Transverse colon (tissue), 4 donors: ENCODE measurements at places on chromosomes 6 and 20. TPM values are rescaled to one million over a fixed set of nuclear protein-coding genes. Genes with fewer than 3 reads are reported as not detected.

BPIFA1 gene
- not detected for total RNA-seq

ETV7 gene
- total RNA-seq, result 2.2 TPM

SGK2 gene
- 125 TPM for total RNA-seq

TP53TG5 gene
- not detected for total RNA-seq

- no peak overlapping the region for H3K4me3 ChIP-seq
- no peak overlapping the region for H3K27ac ChIP-seq
- DNase-seq, result no peak
- no peaks in the 10 kb centered on the region for H3K36me3 ChIP-seq
Measured at GRCh38 chr20:18984238-18985200, 170.9 kb downstream of the SCP2D1 start.

DNA sequence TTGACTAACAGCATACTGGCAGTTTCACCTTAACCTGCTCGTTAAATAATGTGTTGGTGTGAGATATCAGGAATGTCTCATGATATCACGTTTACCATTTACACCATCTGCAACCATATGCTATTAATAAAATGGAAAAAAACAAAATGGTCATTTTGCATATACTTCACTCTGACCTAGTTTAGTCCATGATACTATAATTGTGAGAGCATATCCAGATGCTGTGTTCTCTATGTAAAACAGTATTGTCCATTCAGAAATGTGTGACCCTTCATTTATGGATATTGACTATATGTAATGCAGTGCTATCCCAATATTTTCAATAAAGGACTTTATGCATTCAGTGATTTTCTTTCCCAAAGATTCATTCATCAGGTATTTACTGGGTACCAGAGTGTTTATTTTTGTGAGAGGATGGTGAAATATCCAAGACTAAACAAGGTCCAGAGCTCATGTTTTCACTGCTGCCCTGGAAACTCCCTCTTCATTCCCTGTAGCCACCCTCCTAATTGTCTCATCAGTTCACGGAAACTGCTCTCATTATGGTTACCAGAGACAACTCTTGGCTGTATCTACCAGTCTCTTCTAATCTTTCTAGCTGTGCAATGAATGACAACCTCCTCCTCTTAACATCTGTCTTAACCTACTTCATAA, 25.7 kb upstream of the HINT3 start:
- no peak overlapping the region for H3K4me3 ChIP-seq
- H3K4me1 ChIP-seq, result no peaks in the 10 kb centered on the region
- no peak overlapping the region for H3K27ac ChIP-seq
- no peaks in the 10 kb centered on the region for H3K27me3 ChIP-seq
- DNase-seq, result no peak

GRCh38 chr6:109139109-109139508, 43.8 kb downstream of the CEP57L1 start:
- no peak overlapping the region for H3K27ac ChIP-seq
- no peak overlapping the region for H3K4me3 ChIP-seq
- H3K4me1 ChIP-seq, result no peaks in the 10 kb centered on the region
- no peaks in the 10 kb centered on the region for H3K36me3 ChIP-seq
- DNase-seq, result no peak
- no peaks in the 10 kb centered on the region for H3K27me3 ChIP-seq

GRCh38 chr6:1372690-1373089, 16.7 kb upstream of the FOXF2 start:
- no peak overlapping the region for H3K27ac ChIP-seq
- no peak overlapping the region for H3K4me3 ChIP-seq
- no peaks in the 10 kb centered on the region for H3K36me3 ChIP-seq
- peaks cover 71% of the 10 kb centered on the region for H3K27me3 ChIP-seq
- no peak for DNase-seq
- no peaks in the 10 kb centered on the region for H3K4me1 ChIP-seq

- no peak for DNase-seq
- H3K27me3 ChIP-seq, result peaks cover 18% of the 10 kb centered on the region
- H3K4me1 ChIP-seq, result no peaks in the 10 kb centered on the region
- no peak overlapping the region for H3K27ac ChIP-seq
- H3K4me3 ChIP-seq, result no peak overlapping the region
- H3K36me3 ChIP-seq, result no peaks in the 10 kb centered on the region
Measured at GRCh38 chr20:24211972-24212371, 223.4 kb upstream of the GGTLC1 start.

GRCh38 chr6:139853302-139853992, 479.0 kb upstream of the CITED2 start:
- no peaks in the 10 kb centered on the region for H3K36me3 ChIP-seq
- H3K27ac ChIP-seq, result peak overlapping the region; percentile 77

DNA sequence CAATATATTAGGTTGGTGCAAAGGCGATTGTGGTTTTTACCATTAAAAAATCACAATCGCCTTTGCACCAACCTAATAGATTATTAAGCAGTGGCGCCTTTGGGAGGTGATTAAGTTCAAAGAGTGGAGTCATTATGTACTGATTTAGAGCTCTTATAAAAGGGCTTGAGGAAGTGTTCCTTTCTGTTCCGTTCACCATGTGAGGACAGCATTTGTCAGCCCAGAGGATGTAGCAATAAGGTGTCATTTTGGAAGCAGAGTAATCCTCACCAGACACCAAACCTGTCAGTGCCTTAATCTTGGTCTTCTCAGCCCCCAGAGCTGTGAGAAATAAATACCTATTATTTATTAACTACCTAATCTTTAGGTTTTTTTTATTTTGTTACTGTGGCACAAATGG, 542.1 kb upstream of the MAN1A1 start:
- no peaks in the 10 kb centered on the region for H3K4me1 ChIP-seq
- H3K27ac ChIP-seq, result no peak overlapping the region
- H3K27me3 ChIP-seq, result no peaks in the 10 kb centered on the region
- DNase-seq, result no peak
- no peak overlapping the region for H3K4me3 ChIP-seq
- H3K36me3 ChIP-seq, result no peaks in the 10 kb centered on the region

GRCh38 chr6:32178547-32179440, 589 bp downstream of the RNF5 start:
- H3K27me3 ChIP-seq, result no peaks in the 10 kb centered on the region
- no peaks in the 10 kb centered on the region for H3K36me3 ChIP-seq
- peak overlapping the region; percentile 94 for H3K27ac ChIP-seq
- H3K4me3 ChIP-seq, result peak overlapping the region; percentile 91

KLHDC3 gene
- total RNA-seq, result 54.6 TPM

STMND1 gene
- total RNA-seq, result 1.1 TPM

CST7 gene
- not detected for total RNA-seq

OR2B6 gene
- not detected for total RNA-seq

GRCh38 chr6:75128878-75129570, 76.8 kb downstream of the COL12A1 start:
- H3K4me3 ChIP-seq, result no peak overlapping the region
- no peak for DNase-seq
- no peak overlapping the region for H3K27ac ChIP-seq

DNA sequence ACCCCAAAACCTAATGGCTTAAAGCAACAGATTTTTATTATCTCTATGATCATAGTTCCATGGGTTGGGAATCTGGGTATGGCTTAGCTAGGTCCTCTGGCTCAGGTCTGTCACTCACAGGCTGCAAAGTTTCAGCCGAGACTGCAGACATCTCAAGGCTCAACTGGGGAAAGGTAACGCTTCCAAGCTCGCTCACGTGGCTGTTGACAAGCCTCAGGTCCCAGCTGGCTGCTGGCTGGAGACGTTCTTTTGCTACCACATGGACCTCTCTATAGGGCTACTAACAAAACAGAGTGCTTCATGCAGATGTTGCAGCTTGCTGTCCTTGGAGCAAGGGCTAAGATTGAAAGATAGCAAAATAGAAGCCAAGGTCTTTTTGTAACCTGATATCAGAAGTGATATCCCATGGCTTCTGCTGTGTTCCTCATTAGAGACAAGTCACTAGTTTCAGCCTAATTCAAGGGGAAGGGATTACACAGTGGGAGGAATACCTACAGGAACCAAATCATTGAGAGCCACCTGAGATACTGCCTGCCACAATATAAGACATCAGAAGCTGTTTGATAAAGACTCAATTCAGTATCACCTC, 6.6 kb downstream of the HTR1E start:
- no peak overlapping the region for H3K4me3 ChIP-seq
- H3K27me3 ChIP-seq, result peaks cover under 1% of the 10 kb centered on the region
- no peak for DNase-seq
- no peaks in the 10 kb centered on the region for H3K4me1 ChIP-seq
- no peak overlapping the region for H3K27ac ChIP-seq

CST1 gene
- total RNA-seq, result not detected

OTOR gene
- total RNA-seq, result not detected

- H3K4me1 ChIP-seq, result no peaks in the 10 kb centered on the region
- no peaks in the 10 kb centered on the region for H3K36me3 ChIP-seq
- H3K27me3 ChIP-seq, result no peaks in the 10 kb centered on the region
- H3K27ac ChIP-seq, result no peak overlapping the region
- no peak overlapping the region for H3K4me3 ChIP-seq
Measured at GRCh38 chr6:80183019-80183795, 76.7 kb downstream of the BCKDHB start.

DNA sequence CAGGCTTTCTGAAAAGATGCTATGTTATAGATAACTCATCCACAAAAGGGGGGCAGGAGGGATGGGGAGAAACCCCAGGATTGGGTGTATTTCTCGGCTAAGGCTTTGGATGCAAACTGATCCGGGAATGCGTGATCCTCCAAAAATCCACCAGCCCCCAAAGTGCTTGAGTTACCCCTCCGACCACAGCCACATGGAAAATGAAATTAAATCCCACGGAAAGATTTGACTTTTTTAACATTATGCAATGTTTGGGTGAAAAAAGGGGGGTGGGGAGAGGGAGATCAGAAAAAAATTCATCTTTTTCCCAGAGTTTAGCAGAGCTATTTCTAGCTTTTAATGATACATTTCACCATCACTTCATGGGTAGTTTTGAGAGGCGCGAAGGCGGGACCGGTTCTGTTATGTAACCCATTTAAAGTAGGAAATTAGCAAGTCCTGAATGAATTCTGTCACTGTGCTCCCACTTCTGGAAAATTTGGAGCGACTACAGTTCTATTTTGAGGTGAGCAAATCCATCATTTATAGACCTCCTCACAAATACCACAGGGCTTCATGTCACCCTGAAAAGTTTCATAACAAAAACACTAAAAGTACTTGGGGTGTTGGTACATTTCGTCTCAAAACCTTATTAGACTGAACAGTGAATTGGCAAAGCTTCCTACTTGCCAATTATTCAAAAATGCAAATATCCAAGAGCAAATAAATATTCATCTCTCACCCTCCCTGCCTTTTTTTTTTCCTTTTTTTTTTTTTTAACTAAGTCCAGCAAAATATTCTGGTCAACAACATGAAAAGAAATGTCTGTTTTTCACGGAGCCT, 51.9 kb upstream of the NFATC2 start:
- DNase-seq, result no peak
- no peaks in the 10 kb centered on the region for H3K4me1 ChIP-seq
- no peaks in the 10 kb centered on the region for H3K36me3 ChIP-seq
- H3K27ac ChIP-seq, result peak overlapping the region; percentile 24
- H3K27me3 ChIP-seq, result no peaks in the 10 kb centered on the region

DNA sequence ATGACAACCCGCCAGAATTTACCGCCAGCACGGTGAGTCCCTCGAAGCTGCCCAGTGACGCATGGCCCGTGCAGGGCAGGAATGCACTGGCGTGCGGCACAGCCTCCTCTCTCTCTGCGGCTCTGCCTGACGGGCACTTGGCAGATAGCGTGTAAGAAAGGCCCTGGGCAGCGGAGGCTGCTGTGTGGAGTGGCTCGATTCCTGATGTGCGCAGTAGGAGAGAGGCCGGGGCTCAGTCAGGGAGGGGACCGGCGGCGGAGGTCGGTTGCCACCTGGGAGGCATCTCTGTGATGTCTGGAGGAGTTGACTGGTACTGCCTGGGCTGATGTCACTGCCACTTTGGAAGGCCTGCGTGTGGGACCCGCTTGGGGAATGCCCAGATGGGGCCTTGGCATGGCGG, 170.7 kb downstream of the TAF4 start:
- no peaks in the 10 kb centered on the region for H3K36me3 ChIP-seq
- no peak overlapping the region for H3K27ac ChIP-seq
- no peak for DNase-seq
- no peak overlapping the region for H3K4me3 ChIP-seq

KHDC1 gene
- total RNA-seq, result 1.1 TPM

STX11 gene
- total RNA-seq, result 2.3 TPM

GRCh38 chr6:113640051-113640450, 217.1 kb upstream of the MARCKS start:
- H3K4me1 ChIP-seq, result peaks cover 4% of the 10 kb centered on the region
- DNase-seq, result no peak
- H3K27ac ChIP-seq, result no peak overlapping the region
- no peaks in the 10 kb centered on the region for H3K36me3 ChIP-seq
- H3K4me3 ChIP-seq, result no peak overlapping the region

- no peaks in the 10 kb centered on the region for H3K27me3 ChIP-seq
- no peaks in the 10 kb centered on the region for H3K36me3 ChIP-seq
- no peaks in the 10 kb centered on the region for H3K4me1 ChIP-seq
Measured at GRCh38 chr20:21269772-21270171, 33.4 kb upstream of the XRN2 start.

ZNF311 gene
- total RNA-seq, result 1.1 TPM

DNA sequence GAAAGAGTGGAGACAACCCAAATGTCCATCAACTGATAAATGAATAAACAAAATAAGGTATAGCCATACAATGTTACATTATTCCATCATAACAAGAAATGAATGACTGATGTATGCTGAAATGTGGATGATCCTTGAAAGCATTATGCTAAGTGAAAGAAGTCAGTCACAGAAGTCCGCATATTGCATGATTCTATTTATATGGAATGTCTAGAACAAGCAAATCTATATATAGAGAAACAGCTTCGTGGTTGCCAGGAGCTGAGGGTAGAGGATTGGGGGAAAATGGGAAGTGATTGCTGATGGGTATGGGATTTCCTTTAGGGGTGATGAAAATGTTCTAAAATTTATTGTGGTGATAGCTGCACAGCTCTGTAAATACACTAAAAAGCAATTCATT, 196.8 kb downstream of the ATXN1 start:
- no peak overlapping the region for H3K27ac ChIP-seq
- no peak overlapping the region for H3K4me3 ChIP-seq
- no peaks in the 10 kb centered on the region for H3K27me3 ChIP-seq
- H3K36me3 ChIP-seq, result no peaks in the 10 kb centered on the region
- H3K4me1 ChIP-seq, result no peaks in the 10 kb centered on the region
- no peak for DNase-seq

- no peaks in the 10 kb centered on the region for H3K4me1 ChIP-seq
- H3K27me3 ChIP-seq, result no peaks in the 10 kb centered on the region
- H3K27ac ChIP-seq, result no peak overlapping the region
- H3K4me3 ChIP-seq, result no peak overlapping the region
- no peaks in the 10 kb centered on the region for H3K36me3 ChIP-seq
Measured at GRCh38 chr6:53717566-53717965, 52.0 kb upstream of the KLHL31 start.

TOX2 gene
- total RNA-seq, result 3.2 TPM

- no peaks in the 10 kb centered on the region for H3K27me3 ChIP-seq
- no peaks in the 10 kb centered on the region for H3K36me3 ChIP-seq
- DNase-seq, result no peak
- peaks cover 6% of the 10 kb centered on the region for H3K4me1 ChIP-seq
- no peak overlapping the region for H3K4me3 ChIP-seq
Measured at GRCh38 chr6:13763740-13764381, 50.5 kb downstream of the MCUR1 start.

PAK5 gene
- not detected for total RNA-seq

DNA sequence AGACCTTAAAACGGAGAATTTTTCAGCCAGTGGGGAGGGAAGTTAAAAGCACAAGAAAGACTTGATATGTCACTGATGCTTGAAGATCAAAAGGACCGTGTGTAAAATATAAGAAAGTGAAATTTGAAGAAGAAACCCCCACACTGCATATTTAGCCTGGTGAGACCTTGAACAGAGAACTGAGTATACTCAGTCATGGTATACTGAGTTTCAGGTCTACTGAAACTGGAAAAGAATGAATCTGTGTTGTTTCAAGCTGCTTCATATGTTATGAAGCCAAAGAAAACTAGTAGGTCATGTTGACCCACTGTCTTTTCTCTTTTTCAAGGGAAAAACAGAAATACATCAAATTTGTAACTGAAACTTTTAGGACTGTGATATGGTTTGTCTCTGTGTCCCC, 443.8 kb upstream of the GJE1 start:
- no peak overlapping the region for H3K27ac ChIP-seq
- H3K4me1 ChIP-seq, result no peaks in the 10 kb centered on the region
- no peaks in the 10 kb centered on the region for H3K27me3 ChIP-seq

MUC22 gene
- not detected for total RNA-seq
